Fibroblast of upper back skin (primary cell): ENCODE measurements at places on chromosomes 3 and 15.

DNA sequence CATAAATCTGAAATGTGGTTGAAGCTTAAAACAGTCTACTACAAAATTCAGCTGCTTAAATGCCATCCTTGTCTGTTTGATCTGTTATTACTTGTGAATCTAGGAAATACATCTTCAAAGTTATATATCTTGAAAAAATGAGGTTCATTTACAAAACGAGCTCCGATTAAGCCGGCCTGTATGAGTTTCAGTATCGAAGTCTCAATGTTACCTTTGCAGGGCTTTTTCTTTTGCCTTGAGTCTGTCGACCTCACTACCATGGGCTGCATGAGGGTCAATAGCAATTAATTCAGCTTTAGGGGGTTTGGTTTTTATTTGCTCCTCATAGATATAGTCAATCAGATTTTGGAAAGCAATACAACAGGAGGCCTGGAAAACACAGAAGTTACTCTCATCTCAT lies 23.2 kb downstream of the ERICH6 start:
- DNase-seq: no peak

- DNase-seq: no peak
These were observed 68.7 kb upstream of the PRR23C start for GRCh38 chr3:139113231-139113992.

DNA sequence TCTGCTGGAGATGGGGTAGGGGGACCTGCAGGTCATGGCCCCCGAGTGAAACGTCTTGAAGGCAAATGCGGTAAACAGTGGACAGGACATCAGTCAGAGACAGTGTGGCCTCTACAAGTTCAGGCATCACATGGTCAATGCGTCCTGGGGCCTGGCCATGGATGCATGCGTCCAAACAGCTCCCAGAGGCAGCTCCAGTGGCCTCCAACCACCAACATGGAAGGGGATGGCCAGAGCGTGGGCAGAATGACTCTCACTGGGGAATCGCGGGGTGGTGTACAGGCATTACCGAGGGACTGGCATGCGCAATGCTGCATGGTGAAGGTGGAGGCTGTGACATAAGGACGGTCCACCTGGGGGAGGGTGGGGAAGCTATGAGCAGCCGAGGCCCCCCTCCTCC lies 35.6 kb upstream of the IQSEC1 start:
- DNase-seq: no peak

GRCh38 chr15:73681063-73681462 lies 3.1 kb upstream of the CD276 start:
- no peak for DNase-seq

DNA sequence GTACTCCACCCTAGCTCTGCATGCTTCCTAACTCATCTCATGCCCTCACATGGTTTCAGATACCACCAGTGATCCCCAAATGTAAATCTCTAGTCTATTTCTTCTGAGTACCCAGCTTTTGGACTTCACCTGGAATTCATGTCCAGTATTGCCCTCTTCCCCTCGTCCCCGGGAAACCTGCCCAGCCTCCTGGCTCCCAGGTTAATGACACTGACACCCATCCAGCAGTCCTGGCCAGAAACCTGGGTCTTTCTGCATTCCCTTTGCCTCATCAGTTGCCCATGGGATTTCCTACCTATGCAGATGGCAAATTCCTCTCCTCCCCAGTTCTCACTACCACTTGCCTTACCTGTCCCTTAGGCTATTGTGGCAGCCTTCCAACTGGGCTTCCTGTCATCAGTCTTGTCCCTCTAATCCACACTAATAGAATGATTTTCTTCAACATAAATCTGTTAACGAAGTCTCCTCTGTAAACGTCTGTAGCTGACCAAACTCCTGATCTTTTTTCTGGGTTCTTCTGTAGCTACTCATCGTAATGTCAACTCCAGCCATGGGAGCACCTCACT lies 15.3 kb upstream of the MYLK start:
- DNase-seq: no peak

- no peak for DNase-seq
These were observed 30.3 kb downstream of the IL12A start for GRCh38 chr3:160018959-160019358.
